Liver (tissue), 10 donors: ENCODE measurements at places on chromosomes 7 and 10.
A peak's percentile ranks its signal among the peaks of the same experiment; 100 is the strongest.

GRCh38 chr7:390761-391410, 100.9 kb downstream of the FOXL3 start:
- DNase-seq = no peak
- H3K4me3 ChIP-seq = no peak overlapping the region
- no peaks in the 10 kb centered on the region for H3K27me3 ChIP-seq

GRCh38 chr7:5539013-5539411, 115.4 kb upstream of the TNRC18 start:
- H3K36me3 ChIP-seq = no peaks in the 10 kb centered on the region
- no peak for DNase-seq
- H3K27ac ChIP-seq = no peak overlapping the region
- no peak overlapping the region for H3K4me3 ChIP-seq
- H3K27me3 ChIP-seq = no peaks in the 10 kb centered on the region

GRCh38 chr7:21572331-21573313, 29.8 kb downstream of the DNAH11 start:
- no peak for DNase-seq
- no peak overlapping the region for H3K4me3 ChIP-seq
- peaks cover 4% of the 10 kb centered on the region for H3K4me1 ChIP-seq
- no peaks in the 10 kb centered on the region for H3K27me3 ChIP-seq
- no peak overlapping the region for H3K27ac ChIP-seq

- DNase-seq = no peak
- H3K4me3 ChIP-seq = peak overlapping the region; percentile 81
- no peaks in the 10 kb centered on the region for H3K27me3 ChIP-seq
- H3K27ac ChIP-seq = peak overlapping the region; percentile 99
- peaks cover 6% of the 10 kb centered on the region for H3K36me3 ChIP-seq
Measured at GRCh38 chr10:1048349-1048731, 579 bp downstream of the IDI1 start.

GRCh38 chr7:147013825-147014224, 897.2 kb downstream of the CNTNAP2 start:
- H3K36me3 ChIP-seq = no peaks in the 10 kb centered on the region
- no peak overlapping the region for H3K27ac ChIP-seq
- no peaks in the 10 kb centered on the region for H3K27me3 ChIP-seq
- no peak for DNase-seq
- H3K4me1 ChIP-seq = no peaks in the 10 kb centered on the region
- H3K4me3 ChIP-seq = no peak overlapping the region

DNA sequence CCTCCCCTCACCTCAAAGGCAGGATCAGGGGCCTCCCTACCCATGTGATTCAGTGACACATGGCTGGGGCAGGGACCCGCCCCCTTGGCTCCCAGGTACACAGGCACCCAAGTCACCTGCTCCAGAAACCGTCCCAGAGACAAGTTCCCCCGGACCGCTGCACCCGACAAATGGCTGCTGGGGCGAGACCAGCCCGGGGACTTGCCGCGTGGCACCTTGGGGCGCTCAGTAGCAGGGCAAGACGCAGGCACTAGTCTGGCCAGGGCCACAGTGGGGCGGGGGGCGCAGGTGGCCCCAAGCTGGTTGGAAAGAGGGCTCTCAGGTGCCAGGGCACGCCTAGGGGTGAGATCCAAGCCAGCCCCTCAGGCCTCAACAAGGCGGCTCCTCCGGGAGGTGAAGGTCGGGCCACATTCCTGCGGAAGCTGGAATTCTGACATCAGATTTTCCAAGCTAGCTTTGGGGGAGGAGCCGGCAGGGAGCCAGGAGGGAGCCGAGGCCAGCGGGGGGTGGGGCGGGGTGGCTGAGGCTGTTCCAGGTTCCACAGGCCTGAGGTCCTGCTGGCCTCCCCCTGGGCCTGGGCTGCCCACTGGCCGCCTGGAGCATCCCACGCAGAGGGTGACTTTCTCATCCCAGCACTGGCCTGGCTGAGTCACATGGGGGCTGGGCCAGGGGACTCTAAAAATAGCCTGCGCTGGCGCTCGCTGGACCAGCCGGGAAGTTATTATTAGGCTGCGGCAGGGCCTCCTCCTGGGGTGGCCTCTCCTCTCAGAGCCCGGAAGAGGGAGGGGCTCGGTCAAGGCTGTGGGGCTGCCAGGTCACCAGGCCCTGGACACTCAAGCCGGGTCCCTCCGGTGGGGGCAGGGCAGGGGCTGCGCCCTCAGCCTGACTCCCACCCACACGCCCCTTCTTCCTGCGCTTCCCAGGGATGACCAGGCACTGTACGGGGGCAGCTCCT, 20.5 kb upstream of the INPP5A start:
- peak overlapping the region; percentile 51 for H3K27ac ChIP-seq
- no peak overlapping the region for H3K4me3 ChIP-seq
- H3K36me3 ChIP-seq = no peaks in the 10 kb centered on the region
- no peaks in the 10 kb centered on the region for H3K27me3 ChIP-seq

DNA sequence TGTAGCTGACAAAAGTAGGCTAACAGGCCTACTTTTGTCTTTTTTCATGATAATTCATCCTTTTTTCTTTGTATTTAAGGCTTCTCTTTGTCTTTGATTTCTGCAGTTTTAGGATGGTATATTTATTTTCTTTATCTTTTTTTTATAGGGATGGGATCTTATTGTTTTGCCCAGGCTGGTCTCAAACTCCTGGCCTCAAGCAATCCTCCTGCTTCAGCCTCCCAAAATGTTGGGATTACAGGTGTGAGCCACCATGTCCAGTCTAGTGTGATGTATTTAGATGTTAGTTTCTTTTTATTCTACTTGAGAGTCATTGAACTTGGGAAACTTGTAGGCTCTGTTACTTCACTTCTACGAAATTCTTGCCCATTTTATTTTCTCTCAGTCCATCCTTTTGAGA, 35.4 kb downstream of the TRIM24 start:
- no peak overlapping the region for H3K4me3 ChIP-seq
- peaks cover 5% of the 10 kb centered on the region for H3K4me1 ChIP-seq
- no peak for DNase-seq

- peak overlapping the region; percentile 63 for H3K27ac ChIP-seq
- no peaks in the 10 kb centered on the region for H3K36me3 ChIP-seq
- peaks cover 14% of the 10 kb centered on the region for H3K4me1 ChIP-seq
- H3K4me3 ChIP-seq = no peak overlapping the region
Measured at GRCh38 chr10:30583778-30584415, 45.7 kb downstream of the LYZL2 start.

- H3K27ac ChIP-seq = no peak overlapping the region
- peaks cover 3% of the 10 kb centered on the region for H3K27me3 ChIP-seq
- peak; percentile 38 for DNase-seq
- no peak overlapping the region for H3K4me3 ChIP-seq
- H3K36me3 ChIP-seq = no peaks in the 10 kb centered on the region
Measured at GRCh38 chr7:137169282-137169698, 174.2 kb downstream of the PTN start.

DNA sequence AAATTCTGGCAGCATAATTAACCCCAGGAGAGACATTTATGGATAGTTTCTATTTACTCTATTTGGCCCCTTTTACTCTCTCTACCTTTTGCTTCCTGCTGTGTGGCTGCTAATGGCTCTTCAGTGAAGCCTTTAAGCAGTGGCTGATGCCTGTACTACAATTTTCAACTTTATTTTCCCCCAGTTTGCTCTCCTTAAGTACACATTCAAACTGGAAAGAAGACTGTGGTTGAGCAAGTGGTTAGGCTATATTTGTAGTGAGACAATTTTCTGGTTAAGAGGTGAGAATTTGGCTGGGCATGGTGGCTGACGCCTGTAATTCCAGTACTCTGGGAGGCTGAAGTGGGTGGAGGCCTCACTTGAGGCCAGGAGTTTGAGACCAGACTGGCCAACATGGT, 8.5 kb upstream of the RSBN1L start:
- DNase-seq = no peak
- H3K27ac ChIP-seq = no peak overlapping the region
- H3K27me3 ChIP-seq = no peaks in the 10 kb centered on the region
- H3K4me1 ChIP-seq = peaks cover 3% of the 10 kb centered on the region
- peaks cover 2% of the 10 kb centered on the region for H3K36me3 ChIP-seq
- no peak overlapping the region for H3K4me3 ChIP-seq

DNA sequence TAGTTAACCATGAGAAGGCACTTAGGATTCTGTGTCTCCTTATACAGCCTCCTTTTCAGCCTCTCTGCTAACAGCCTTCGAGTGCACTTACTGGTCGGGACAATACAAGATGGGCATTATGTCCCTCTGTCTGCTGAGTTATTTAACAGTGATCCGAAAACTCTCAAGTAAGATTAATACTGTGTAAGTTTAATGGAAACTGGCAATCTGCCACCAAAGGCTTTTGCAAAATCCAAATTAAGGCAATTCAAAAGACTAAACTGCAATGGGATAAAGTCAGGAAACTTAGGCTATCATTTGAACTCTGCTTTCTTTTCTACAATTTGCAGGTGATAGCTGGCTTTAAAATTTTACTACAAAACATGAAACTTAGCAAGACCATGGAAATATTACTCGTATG, 477.8 kb downstream of the TFEC start:
- no peaks in the 10 kb centered on the region for H3K4me1 ChIP-seq
- H3K36me3 ChIP-seq = no peaks in the 10 kb centered on the region
- no peak for DNase-seq
- H3K27me3 ChIP-seq = no peaks in the 10 kb centered on the region
- H3K27ac ChIP-seq = no peak overlapping the region

DNA sequence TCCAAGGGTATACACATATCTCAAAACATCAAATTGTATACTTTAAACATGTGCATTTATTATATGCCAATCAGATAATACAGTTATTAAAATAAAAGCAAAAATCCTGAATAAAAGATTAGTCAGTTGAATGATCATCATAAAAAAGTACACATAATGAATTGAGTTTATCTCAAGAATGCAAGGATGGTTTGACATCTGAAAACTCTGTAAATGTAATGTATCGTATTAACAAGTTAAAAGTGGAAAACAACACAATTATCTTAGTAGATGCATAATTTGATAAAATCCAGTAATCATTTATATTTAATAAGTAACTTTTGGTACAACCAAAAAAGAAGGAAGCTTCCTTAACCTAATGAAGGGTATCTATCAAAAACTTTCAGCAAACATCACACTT, 86.6 kb downstream of the COL28A1 start:
- H3K4me1 ChIP-seq = no peaks in the 10 kb centered on the region
- H3K4me3 ChIP-seq = no peak overlapping the region
- DNase-seq = no peak
- no peaks in the 10 kb centered on the region for H3K36me3 ChIP-seq
- H3K27me3 ChIP-seq = no peaks in the 10 kb centered on the region

GRCh38 chr10:77027141-77027540, 610.5 kb downstream of the KCNMA1 start:
- no peaks in the 10 kb centered on the region for H3K36me3 ChIP-seq
- no peak overlapping the region for H3K27ac ChIP-seq
- no peaks in the 10 kb centered on the region for H3K27me3 ChIP-seq
- no peak overlapping the region for H3K4me3 ChIP-seq
- peaks cover 10% of the 10 kb centered on the region for H3K4me1 ChIP-seq
- no peak for DNase-seq

GRCh38 chr7:25686493-25686892, 458.2 kb upstream of the NPVF start:
- no peak overlapping the region for H3K27ac ChIP-seq
- no peak overlapping the region for H3K4me3 ChIP-seq
- H3K27me3 ChIP-seq = no peaks in the 10 kb centered on the region
